ENCODE measurements at places on chromosomes 5 and 9.

DNA sequence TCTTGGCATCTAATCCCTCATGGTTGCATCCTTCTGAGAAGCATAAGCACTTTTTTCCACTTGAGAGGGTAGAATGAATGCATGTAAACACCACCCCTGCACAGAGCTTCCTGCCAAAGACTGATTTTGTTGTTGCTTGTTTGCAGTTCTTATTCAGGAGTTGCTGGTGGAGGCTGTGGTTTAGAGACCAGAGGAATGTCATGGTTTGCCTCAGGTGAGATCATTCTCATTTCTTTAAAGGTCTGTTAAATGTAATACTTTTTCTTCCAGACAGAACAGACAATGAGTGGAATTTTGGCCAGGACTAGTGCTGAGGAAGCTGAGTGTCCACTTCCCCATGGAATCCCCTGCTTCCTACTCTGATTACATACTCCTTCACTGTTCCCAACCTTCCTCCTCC, 3.2 kb upstream of the TNC start:
- no peak for DNase-seq

DNA sequence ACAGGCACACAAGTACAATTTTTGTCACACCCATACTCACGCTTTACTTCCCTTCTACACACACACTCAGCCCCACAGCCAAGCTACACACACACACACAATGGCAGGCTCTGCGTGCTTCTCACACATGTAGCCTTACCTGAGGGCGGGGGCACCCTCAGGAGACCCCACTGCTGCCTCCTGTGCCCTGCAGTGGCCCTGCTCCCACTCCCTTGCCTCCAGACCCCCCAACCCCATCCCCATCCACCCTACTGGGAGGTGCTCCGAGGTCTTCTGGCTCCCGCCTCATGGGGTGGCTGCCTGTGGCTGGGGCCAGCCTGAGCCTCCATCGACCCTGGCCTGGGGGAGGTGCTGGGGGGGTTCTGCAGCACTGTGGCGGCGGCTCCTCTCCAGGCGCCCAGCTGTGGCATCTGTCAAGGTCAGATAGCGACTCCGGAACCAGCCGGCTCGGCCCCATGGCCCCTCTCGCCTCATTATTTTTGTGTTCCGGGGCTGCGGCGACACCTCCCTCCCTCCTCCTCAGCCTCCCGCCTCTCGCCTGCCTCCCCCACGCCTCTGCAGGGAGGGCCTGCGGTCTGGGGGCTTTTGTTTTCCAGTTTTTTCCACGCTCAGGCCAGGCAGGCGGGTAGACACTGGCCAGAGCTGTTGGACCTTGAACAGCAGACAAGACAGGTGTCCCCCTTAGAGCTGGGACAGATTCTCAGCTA, 21.7 kb downstream of the CXXC5 start:
- no peak for DNase-seq

GRCh38 chr9:107438211-107439031, 51.1 kb downstream of the KLF4 start:
- DNase-seq: no peak

DNA sequence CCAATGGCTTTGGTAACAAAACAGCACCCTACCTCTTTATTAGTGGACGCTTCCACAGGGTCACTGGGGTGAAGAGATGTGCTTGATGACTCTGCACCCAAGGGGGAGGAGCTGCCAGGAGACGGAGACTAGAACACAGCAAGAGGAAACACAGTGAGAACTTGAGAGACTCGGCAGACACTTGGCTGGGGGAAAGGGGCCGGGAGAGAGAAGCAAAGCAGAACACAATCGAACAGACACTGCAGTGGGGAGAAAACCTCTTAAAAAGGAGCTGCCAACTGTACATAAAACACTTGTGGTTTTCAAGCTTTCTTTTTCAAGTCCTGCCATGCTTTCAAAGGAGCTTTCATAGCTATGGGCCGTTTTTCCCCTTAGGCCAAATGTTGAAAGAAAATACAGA, 151.0 kb downstream of the ENTREP1 start:
- DNase-seq: no peak

- DNase-seq: no peak
Observed at GRCh38 chr5:36878392-36879082, 2.0 kb downstream of the NIPBL start.

GRCh38 chr9:134959971-134960310, 42.2 kb upstream of the FCN1 start:
- DNase-seq: no peak

DNA sequence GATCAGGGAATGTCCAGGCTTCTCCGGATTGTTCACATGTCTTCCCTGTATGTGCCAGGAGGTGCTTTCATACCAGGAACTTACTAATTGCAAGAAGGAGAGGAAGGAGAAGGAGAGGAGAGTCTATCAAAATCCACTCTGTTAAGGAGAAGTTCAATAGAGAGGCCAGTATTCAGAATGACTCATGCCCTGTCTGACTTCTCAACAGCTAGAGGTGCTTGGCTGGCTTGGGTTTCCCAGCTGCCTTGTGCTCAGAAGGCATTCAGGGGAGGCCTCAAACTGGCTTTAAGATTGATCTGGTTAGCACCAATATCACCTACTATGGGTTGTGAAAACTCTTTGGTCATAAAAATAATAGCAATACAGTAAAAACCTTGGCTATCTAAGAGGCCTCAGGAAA, 167.9 kb upstream of the GLRA1 start:
- no peak for DNase-seq

- peak; percentile 36 for DNase-seq
Observed at GRCh38 chr5:157611571-157612476, 36.2 kb upstream of the ADAM19 start.

DNA sequence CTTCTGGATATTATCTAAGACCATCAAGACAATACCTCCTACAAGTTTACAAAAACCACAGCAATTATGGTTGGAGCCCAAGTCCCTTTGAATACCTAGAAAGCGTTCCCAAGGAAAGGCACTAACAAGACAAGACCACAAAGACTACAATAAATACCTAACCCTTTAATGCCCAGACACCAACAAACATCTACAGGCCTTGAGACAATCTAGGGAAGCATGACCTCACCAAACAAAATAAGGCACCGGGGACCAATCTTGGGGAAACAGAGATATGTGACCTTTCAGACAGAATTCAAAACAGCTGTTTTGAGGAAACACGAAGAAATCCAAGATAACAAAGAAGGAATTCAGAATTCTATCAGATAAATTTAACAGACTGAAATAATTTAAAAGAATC, 37.8 kb downstream of the OXCT1 start:
- DNase-seq: no peak

- DNase-seq: no peak
Observed at GRCh38 chr5:171688696-171689495, 96.7 kb upstream of the SMIM23 start.

DNA sequence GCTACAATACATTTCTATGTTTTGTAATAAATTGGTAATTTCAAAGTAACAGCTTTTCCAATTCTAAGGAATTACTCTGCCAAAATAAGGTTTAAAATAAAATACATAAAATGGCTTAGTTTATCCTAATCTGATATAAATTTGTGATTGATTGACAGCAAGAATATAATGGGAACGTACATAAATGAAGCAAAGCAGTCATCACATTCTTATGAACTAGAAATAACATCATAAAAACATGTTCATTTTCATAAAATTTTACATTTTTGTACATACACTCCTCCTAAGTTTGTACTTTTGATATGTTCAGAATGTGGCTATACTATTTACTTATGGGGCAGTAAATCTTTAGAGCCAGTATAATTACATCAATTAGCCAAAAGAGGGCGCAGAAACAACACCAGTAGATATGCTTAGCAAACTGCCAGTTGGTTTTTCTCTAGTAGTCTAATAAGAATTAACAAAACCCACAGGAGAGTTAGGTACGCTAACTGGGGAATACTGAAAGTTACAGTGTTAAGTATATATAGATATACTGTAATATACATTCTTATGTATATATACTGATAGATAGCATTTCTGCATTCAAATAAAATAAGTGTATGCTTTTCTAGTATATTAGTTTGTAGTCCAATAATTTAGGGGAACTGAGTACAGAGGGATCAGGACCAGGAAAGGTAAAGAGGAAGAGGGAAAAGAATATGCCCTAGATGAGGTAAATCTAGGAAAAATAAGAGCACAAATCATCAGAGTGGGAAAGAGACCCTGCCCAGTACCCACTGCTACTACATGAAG, 76.8 kb downstream of the ZDHHC21 start:
- peak; percentile 22 for DNase-seq

DNA sequence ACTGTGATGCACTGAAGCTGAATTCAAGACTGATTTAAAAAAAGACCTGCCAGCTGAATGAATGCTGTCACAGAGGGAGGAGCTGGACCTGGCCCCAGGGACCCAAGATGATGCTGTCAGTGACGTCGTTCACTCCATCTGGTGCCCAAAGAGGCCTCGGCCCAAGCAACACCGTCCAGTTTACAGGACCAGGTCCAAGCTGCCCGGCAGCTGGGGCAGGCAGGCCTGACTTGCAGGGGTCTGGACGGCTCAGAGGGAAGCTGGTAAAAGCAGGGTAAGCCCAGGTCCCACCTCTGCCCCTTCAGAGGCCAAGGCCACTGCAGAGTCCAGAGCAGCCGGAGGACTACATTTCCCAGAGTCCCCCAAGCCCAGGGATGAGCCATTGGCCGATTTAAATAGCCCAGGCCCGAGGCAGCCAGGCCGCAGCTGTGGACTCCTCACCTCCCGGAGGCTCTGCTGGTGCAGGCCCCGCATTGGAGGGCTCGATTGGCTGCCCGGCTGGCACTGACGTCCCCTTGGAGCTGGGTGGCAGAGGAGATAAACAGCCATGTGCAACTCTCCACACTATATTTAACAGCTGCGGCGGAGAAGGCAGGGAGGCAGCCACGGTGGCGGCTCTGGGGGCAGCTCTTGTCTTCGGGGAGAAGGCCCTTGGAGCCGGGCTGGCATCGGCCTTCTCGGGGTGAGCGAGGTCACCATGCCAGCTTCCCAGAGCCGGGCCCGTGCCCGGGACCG, at the start of gene PLPP7:
Gene PLPP7 (plus strand): TSS at position 423 of the 735 bp plus-strand sequence. CDS start 275 bp downstream, at position 698.
- peak; percentile 39 for DNase-seq

GRCh38 chr5:129460672-129460935, 506 bp downstream of the ADAMTS19 start:
- no peak for DNase-seq

DNA sequence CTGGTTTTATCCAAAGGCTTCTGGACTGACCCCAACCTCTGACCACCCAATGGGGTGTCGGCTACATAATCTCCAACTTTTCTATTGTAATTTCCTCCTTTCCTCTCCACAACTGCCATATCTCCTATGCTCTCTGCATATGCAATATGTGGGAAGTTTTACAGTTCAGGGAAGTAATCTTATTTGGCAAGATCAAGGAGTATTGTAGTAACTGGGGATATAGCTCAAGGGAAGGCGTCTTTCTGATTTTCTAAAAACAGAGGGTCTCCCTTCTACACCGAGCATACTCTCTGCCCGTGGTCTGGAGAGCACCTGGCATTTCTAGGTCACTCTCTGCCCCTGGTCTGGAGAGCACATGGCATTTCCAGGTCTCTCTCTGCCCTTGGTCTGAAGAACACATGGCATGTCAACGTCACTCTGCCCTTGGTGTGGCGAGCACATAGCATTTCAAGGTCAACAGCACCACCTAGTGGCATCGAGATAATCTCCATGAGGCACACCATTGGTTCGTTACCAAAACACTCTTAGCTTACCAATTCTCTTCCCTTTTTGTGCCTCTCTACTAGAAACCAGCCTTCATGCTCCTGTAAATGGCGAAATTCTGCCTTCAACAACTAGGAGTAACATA, 616.4 kb upstream of the NUDT12 start:
- no peak for DNase-seq

- no peak for DNase-seq
Observed at GRCh38 chr5:53907827-53908226, 347.4 kb downstream of the NDUFS4 start.

DNA sequence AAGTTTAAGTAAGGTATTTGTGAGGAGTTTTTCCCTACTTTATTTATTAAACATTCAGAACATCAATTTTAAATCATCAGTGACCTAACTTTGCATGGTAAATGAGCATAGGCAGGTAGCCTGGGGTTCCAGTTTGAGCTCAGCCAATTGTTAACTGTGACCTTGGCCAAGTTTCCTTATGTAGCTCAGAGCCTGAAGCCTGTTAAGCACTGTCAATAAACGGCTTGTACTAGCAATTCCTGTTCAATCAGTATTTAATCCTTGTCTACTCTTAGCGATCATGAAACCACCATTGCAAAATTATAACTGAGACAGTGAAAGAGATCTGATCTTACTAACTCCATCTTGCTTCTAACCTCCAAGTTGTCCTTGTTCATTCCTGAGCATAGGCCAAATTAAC, 4.7 kb upstream of the SOWAHA start:
- DNase-seq: no peak

- no peak for DNase-seq
Observed at GRCh38 chr9:137499858-137500661, 40.9 kb upstream of the NSMF start.

Data from skeletal muscle cell (primary cell).